ENCODE measurements at places on chromosomes 2 and 18. TPM values are rescaled to one million over a fixed set of nuclear protein-coding genes. Genes with fewer than 3 reads are reported as not detected.

IL36RN gene
- total RNA-seq = not detected

WNT10A gene
- not detected for total RNA-seq

GULP1 gene
- total RNA-seq = 35.6 TPM

EML6 gene
- 1.2 TPM for total RNA-seq
